ENCODE measurements at places on chromosomes 7 and 10.

- DNase-seq: no peak
These were observed 12.2 kb downstream of the TAS2R16 start for GRCh38 chr7:122983261-122983660.

DNA sequence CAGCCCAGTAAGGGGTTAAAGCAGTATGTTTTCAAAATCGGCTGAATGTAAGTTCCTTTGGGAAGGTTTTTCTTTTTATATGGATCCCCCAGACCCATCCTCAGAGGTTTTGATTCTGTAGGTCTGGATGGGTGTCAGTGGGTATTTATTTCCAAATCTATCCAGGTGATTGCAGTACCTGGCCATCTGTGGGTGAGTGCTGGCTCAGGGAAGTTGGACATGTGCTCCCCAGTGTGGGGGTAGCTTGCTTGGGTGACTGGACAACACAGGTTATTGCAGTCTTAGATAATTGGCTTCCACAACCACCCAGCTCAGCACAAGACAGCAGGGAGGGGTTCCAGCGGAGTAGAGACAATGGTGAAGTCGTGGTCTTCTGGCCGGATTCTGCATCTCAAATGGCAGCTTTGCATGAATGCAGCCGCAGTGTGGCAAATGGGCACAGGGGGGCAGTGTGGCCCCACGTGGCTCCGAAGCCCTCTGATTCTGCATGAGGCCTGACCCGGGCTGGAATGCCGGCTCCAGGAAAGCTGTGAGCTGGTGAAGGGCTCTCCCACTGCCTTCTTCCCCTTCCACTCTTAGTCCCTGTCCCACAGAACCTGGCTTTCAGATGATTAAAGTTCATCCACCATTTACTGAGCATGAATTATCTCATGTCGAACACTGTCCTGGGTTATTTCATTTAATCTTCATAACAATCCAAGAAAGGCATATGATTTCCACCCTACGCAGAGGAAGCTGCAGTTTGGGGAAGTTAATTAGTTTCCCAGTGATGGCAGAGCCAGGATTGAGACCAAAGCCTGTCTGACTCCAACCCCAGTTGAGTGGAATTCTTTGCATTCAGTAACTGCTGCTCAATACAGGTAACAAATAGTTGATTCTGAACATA lies 64.5 kb upstream of the SYPL1 start:
- DNase-seq: peak; percentile 43

DNA sequence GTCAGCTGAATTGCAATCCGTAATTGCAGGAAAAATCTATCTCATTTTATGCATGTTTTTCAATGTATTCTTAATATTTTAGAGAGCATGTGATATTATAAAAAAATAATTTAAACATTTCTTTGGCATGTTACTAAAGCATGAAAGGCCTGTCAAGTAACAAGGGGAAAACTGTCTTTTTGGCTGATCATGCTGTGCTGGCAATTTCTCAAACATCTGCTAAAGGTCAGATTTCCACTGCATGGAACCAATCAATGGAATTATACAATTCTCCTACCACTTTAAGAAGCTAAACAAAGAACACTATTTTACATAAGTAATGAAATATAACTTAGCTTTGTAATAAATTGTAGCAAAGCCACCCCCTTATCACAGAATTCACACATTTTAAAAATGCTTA lies 49.4 kb downstream of the JMJD1C start:
- no peak for DNase-seq

GRCh38 chr7:95736635-95737034 lies 35.7 kb upstream of the DYNC1I1 start:
- no peak for DNase-seq

DNA sequence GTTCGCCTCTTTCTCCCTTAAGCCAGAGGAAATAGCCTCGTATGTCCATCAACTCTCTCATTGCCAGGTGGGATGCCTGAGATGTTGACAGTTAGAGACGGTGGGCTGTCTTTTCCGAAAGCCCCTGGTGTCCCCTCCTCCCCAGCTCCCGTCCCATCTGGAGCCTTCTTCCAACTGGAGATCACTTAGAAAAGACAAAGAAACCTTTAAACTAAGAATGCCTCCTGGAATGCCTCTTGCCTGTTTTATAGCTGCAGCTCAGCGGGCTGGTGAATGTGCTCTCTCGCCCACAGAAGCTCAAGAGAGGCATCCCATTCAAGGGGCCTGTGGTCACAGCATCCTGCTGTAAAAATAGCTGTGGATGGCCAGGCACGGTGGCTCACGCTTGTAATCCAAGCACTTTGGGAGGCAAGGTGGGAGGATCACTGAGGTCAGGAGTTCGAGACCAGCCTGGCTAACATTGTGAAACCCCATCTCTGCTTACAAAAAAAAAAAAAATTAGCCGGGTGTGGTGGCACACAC lies 5.2 kb upstream of the MYL10 start:
- DNase-seq: no peak

- no peak for DNase-seq
These were observed 18.6 kb downstream of the RABGEF1 start for GRCh38 chr7:66758950-66759628.

- no peak for DNase-seq
These were observed 31.3 kb upstream of the GDI2 start for GRCh38 chr10:5844345-5845055.

- no peak for DNase-seq
These were observed 364.1 kb downstream of the RPS24 start for GRCh38 chr10:78397786-78398185.

GRCh38 chr7:98234429-98235147 lies 17.4 kb downstream of the TECPR1 start:
- no peak for DNase-seq

DNA sequence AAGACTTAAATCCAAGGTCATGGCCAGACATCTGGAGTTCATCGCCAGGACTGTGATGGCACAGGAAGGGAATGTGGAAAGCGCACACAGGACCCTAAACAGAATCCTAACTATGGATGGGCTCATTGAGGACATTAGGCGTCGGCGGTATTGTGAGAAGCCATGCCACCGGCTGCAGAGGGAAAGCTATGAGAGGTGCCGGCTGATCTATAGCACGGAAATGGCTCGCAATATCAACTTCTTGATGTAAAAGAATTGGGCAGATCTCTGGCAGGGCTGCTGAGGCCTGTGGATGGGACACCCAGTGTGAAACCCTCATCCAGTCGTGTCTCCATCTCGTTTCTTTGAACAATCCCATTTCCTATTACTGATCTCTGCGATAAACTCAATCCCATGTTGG lies 6.3 kb upstream of the CTBP2 start:
- no peak for DNase-seq

DNA sequence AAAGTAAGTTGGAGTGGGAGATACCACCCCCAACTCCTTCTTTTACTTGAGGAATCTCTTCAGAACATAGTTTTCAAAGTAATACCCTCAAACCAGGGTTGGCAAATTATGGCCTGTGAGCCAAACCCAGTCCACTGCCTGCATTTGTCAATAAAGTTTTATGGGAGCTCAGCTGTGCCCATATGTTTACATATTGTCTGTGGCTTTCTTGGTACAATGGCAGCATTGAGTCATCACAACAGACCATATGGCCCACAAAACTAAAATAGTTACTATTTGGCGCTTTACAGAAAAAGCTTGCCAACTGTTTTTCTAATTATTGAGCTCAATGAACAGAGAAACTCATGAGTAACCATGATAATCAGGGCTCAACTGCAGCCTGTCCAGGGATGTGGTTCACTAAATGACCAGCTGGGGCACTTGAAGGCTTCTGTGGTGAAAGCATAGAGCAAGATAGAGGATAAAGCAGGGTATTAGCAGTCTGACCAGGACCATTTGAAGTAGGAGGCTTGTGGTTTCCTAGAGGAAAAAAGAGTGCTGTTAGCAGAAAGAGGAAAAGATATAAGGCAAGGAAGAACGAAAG lies 196.0 kb upstream of the GRB10 start:
- DNase-seq: no peak

GRCh38 chr7:30445770-30446169 lies 32.8 kb downstream of the NOD1 start:
- peak; percentile 46 for DNase-seq
